ENCODE measurements at places on chromosomes 2 and 18.

DNA sequence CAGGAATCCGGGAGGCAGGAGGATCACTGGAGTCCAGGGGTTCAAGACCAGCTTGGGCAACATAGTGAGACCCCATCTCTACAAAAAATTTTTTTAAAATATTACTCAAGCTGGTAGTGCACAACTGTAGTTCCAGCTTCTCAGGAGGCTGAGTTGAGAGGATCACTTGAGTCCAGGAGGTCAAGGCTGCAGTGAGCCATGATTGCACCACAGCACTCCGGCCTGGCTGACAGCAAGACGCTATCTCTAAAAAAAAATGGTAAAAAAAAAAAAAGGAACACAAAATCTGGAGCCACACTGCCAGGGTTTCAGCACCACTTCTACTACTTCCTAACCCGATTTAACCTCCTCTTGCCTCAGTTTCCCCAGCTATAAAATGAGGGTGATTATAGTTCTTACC, 57.0 kb downstream of the STEAP3 start:
- DNase-seq, result no peak

- DNase-seq, result no peak
These were observed 42.7 kb upstream of the ZFP36L2 start for GRCh38 chr2:43269074-43269572.

GRCh38 chr2:237320801-237321560, 93.0 kb downstream of the COL6A3 start:
- no peak for DNase-seq

- DNase-seq, result no peak
These were observed 253.5 kb downstream of the NCKAP5 start for GRCh38 chr2:133314795-133315194.

DNA sequence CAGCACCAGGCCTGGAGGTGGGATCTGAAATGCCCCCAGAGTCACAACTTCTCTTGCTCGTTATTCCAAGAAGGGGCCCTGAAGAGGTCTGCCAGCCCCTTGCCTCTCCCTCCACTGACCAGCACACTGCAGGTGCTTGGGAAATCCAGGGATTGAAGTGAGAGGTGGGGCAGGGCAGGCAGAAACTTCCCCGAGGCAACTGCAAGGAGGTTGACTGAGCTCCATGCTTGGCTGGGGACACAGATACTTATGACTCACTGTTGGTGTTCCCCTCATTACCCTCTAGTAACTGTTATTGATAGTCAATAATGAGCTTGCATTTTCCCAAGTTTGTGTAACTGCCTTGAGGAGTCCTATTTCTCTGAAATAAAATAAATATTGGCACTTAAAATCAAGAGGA, 47.5 kb downstream of the MARCO start:
- DNase-seq, result no peak

- no peak for DNase-seq
These were observed 3.5 kb downstream of the TMEM127 start for GRCh38 chr2:96262306-96262705.

GRCh38 chr18:24924066-24924716, 427.8 kb downstream of the ZNF521 start:
- DNase-seq, result no peak

DNA sequence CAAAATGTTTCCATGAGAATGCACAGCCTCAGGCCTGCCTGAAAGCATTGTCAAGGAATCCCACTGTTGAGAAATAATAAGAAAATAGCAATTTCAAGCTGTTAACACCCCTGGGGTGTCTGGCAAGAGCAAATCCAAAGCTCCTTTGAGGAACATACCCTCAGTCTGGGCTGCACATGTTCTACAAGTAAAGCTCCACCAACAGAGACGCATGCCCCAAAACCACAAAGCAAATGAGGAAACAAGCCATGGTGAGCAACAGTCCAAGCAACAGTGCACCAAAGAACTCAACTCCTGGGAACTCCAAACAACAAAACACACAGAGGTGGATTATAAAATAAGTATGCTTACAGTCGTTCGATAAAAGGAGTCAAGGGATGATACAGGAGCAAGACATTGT, 40.3 kb downstream of the CYP27C1 start:
- no peak for DNase-seq

DNA sequence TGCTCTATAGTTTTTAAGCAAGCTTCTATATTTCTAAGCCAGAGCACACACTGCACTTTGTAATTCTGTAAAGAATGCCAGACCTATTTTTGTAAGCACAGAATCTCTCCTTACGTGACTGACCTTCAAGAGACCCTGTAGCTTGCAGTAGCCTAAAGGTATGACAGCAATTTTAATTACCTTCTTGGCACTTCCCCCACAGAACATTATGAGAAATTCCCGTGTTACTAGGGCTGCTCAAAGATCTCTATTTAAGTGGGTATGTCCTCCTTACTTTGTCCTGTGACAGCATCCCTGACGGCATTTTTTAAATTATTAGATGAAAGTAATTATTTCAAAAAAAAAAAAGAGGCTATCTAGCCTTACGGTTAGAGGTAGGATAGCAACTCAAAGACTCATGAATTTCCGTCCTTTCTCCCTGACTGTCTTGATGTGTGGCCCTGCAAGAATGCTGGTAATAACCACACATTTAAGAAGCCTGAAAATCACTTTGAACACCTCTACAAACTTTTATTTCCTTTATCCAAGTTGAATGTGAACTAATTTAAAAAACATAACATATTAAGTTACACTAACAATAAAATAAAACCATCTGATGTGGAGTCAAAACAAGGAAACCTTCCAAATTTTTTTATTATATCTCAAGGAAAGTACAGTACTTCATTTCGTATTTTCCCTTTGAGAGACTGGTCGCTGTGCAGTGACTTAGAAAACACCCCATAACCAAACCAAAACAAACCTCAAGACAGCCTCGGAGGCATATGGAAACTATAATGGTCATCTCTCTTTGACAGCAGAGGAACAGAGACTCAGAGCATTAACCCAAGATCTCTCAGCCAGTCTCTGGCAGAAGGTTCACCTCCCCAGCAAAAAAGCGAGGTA, 54.9 kb downstream of the THUMPD2 start:
- DNase-seq, result no peak

DNA sequence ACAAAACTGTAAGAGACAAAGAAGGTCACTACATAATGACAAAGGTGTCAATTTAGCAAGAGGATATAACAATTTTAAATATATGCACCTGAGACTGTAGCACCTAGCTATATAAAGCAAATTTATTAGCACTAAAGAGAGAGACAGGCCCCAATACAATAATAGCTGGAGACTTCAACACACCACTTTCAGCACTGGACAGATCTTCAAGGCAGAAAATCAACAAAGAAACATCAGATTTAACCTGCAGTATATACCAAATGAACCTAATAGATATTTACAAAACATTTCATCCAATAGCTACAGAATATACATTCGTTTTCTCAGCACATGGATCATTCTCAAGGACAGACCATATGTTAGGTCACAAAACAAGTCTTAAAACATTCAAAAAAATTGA, 14.7 kb downstream of the MC2R start:
- no peak for DNase-seq

- peak; percentile 23 for DNase-seq
These were observed 57.1 kb downstream of the ADCYAP1 start for GRCh38 chr18:961644-962355.

DNA sequence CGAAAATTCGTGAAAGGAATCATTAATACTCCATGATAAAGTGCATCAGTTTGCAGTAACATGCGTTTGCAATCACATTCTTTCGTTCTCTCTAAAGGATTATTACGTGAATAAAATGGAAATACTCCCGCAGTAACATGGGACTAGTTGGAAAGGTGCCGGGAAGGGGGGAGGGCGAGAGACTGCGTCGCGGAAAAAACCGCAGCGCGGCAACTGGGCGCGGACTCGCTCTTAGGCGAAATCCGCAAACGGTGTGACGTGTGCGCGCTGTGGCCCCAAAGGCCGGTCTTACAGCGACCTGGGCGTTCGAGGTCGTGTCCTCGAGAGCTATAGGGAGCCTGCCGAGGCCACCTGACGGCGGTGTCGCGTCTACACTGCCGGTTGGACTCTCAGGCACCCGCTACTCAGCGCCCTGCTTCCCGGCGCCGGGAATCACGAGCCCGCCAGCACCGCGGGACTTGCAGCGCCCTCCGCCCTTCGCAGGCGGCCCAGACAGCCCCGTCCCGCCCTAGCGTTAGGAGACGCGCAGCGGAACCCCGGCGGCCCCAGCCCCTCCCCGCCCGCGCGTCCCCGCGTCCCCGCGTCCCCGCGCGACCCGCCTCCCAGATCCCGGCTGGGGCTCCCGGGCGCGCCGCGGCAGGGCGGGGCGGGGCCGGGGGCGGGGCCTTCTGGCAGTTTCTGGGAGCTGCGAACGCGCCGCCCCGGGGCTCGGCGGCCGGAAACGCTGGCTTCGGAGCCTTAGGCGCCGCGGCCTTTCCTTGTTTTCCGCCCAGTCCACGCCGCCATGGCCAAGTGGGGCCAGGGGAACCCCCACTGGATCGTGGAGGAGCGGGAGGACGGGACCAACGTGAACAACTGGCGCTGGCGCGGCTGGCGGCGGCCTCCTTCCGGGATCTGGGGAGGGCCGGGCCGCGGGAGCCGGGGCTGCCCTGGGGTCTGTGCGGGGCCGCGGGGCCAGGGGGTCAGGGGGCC, 15.1 kb downstream of the C2orf74 start:
- peak; percentile 93 for DNase-seq

DNA sequence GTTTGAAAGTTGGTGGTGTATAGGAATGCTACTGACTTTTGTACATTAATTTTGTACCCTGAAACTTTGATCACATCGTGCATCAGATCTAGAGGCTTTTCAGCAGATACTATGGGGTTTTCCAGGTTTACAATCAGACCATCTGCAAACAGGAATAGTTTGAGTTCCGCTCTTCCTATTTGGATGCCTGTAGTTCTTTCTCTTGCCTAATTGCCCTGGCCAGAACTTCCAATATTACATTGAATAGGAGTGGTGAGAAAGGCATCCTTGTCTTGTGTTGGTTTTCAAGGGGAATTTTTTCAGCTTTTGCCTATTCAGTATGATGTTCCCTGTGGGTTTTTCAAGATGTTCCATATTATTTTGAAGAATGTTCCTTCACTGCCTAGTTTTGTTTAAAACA, 633.5 kb downstream of the KCNJ3 start:
- no peak for DNase-seq

- no peak for DNase-seq
These were observed 28.0 kb downstream of the APCDD1 start for GRCh38 chr18:10482363-10482984.

GRCh38 chr2:8612734-8613179, 69.1 kb upstream of the ID2 start:
- DNase-seq, result no peak

- no peak for DNase-seq
These were observed 158.9 kb downstream of the PRPF40A start for GRCh38 chr2:152558158-152558984.

GRCh38 chr2:225464346-225465025, 65.0 kb downstream of the NYAP2 start:
- DNase-seq, result no peak

DNA sequence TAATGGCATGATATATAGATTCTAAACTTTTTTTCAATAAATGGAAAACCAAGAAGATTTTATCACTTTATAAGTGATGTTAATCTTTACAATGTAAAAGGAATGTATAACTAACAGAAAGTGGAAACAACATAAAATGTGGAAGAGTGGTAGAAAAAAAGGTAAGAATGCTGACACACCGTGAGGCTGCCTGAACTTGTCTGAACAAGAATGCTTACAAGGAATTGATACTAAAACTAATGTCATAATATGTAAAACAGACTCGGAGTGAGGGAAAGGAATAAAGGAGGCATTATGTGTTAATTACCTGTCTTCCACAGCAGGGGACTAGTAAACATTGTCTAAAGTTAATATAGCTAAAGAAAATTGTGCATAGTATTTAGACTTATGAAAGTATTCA, 958.8 kb upstream of the TMEFF2 start:
- DNase-seq, result no peak

- no peak for DNase-seq
These were observed 276.5 kb upstream of the MGAT5 start for GRCh38 chr2:133977405-133977804.

DNA sequence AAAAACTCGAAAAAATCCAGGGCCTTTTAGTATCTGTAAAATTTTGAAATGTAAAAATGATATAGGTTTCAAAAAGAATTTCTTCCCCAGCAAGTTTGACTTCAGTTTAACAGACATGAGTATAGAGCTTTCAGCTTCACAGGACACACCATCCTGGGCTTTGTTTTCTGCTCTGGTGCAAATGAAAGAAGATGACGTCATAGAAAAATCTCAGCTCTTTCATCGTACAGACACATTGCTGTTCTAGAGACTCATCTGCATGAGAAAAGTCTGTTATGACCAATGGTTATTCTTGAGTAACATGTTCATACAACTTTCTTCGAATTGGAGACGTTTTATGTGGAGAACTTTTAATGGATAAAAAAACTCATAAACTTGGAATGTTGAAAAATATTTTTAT, 111.7 kb upstream of the DYNAP start:
- DNase-seq, result no peak

DNA sequence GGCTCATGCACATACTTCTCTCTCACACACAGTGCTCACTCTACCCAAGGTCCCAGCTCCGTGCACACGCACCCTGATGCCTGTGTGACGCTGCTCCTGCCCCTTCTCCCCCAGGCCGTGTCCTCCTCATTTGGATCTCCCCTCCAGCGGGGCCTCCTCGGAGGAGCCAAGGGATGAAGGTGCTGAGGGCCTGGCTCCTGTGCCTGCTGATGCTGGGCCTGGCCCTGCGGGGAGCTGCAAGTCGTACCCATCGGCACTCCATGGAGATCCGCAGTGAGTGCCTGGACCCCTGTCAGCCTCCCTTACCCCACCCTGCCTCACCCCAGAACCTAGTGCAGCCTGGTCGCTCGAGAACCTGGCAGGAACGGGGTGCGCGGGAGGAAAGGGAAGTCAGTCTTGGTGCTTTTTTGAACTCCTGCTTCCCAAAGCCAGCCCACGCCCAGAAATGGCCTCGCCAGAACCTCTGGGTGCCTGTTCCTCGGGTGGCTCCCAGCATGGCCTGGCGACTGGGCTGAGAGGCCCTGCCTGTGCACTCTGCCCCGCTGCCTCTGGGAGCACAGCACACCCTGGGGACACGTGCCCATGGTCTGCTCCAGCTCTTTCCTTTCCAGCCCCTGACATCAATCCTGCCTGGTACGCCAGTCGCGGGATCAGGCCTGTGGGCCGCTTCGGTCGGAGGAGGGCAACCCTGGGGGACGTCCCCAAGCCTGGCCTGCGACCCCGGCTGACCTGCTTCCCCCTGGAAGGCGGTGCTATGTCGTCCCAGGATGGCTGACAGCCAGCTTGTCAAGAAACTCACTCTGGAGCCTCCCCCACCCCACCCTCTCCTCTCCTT, at the start of gene PRLH:
Gene PRLH, plus strand, starts transcription at position 174 of the 835 bp plus-strand sequence. Its CDS starts 0 bp downstream, at position 174.
- DNase-seq, result no peak

- DNase-seq, result no peak
These were observed 103.0 kb upstream of the FBXO11 start for GRCh38 chr2:48009256-48009655.

DNA sequence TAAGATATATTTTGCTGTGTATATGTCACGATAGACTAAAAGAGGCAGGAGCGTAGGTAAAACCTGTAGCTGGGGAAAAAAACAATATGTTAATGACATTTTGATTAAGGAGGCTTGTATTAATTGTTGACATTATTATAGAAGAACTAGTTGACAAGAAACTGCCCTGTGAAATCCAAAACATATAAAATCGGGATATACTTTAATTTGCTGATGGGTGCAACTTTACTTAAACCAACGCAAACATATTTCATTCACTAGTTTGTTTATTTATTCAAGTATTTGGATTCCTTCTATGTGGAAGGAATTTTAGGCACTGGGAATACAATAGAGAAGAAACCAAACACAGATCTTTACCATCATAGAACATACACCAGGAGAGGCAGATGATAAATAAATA, 8.0 kb downstream of the WDR7 start:
- DNase-seq, result no peak

- DNase-seq, result no peak
These were observed 159.0 kb downstream of the ZFP36L2 start for GRCh38 chr2:43067254-43068040.

GRCh38 chr2:155679647-155680046, 652.9 kb downstream of the NR4A2 start:
- DNase-seq, result no peak

Measured in T-helper 9 cell (primary cell).